Caki2 (cell line): ENCODE measurements at places on chromosomes 6 and 20.

DNA sequence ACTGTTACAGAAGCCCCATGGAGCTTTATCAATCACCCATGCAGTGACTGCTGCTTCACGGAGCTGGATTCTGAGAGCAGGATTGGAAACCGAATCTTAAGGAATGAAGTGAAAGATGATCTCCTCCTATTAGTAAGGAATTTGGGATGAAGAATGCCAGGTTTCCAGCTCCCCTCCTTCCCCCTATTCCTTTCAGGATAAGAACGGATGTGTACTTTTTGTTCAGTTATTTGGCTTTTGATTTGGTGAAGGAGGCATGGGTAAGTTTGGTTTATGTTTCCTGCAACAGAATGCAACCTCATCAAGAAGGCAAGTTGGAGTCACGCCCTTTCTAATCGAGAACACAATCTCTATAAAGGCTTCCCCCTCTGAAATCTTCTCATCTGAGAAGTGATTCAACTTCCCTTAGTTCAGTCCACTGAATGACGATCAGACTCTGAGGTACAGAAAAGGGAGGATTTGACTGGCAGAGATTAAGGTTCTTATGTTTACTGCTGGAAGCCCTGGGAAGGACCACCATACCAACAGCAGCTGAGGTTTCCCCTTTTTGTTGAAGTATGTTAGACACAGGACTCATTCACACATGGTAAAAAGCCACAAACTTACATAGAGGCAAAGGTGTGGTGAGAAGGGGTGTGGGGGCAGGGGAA lies 5.5 kb downstream of the ELMO2 start:
- no peak for DNase-seq

DNA sequence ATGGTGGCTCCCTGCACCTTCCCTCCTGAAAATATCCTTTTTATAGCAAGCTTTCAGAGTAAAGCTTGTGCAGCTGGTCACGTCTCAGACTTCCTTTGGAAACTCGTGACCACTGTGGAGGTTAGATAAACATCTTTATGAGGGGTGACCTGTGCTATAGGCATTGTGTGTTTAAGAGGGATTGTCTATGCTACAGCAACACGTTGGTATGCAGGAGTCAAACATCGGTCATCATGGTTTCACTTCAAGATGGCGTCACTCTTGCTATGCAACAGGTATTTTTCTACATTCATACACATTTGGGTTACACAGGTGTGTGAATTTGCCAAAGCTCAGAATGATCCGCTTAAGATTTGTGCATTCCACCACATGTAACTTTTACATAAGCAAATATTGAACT lies 14.6 kb upstream of the BLCAP start:
- DNase-seq, result no peak

DNA sequence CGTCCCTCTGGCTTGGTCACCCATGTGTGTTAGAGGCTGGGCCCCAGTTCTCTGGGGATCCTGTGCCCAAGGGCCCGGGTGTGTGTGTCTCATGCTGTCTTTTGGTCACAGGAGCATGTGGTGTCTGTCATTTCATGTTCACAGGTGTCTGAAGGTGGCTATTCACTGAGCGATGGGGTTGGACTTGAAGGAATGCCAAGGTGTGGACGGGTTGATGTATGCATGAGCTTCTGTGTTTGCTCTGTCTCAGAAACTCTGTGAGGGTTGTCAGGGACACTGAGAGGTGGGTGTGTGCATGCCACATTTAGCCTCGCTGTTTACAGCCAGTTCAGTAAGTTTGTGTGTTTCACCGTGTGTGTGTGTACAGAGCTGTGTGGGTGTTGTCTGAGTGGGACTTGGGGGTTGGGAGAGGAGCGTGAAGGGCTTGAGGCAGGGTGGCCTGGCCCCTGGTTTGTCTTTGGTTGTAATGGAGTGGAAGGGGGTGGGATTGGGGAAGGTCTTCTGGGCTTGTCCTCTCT lies 1.2 kb downstream of the DDR1 start:
- peak; percentile 38 for DNase-seq

DNA sequence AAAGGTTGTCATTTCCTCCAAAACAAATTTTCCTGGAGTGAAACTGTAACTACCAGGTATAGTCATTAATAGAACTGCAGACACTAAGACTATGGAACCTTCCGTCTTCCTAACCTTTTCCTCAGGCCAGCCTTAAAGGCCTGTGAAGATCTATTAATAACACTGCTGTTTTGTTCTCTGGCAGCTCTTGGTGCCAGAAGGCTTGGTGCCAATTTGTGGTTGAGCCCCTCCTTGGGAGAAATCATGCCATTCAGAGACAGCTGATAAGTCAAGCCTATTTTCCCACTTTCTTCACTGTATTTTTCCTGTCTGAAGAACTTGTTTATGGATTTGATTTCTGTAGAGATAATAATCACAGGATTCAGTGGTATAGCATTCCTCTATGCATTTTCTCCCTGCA lies 64.8 kb downstream of the HCRTR2 start:
- DNase-seq, result no peak

- DNase-seq, result peak; percentile 53
These were observed 158.8 kb downstream of the DTNBP1 start for GRCh38 chr6:15504040-15504495.

DNA sequence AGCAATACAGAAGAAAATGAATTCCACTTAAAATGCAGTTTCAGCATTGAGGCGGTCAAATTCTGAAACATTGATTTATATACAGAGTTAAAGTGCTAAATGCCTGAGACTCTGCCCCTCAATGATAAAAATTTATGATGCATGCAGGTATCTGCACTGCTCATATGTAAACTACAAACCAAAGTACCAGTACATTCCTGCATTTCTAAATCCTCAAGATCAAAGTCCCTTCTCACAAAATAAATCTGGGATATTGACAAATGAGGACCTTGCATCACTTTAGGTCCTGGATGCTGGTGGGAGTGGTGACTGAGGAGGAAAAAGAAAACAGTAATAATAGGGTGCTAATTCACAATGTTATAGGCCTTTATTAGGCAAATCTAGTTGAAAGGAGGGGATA lies 101.9 kb downstream of the FIG4 start:
- peak; percentile 2 for DNase-seq

GRCh38 chr20:46308258-46309157 lies at the start of gene CDH22:
CDH22 (minus strand) TSS chr20:46308498; CDS start chr20:46251294, 57,204 bp downstream.
- peak; percentile 53 for DNase-seq

DNA sequence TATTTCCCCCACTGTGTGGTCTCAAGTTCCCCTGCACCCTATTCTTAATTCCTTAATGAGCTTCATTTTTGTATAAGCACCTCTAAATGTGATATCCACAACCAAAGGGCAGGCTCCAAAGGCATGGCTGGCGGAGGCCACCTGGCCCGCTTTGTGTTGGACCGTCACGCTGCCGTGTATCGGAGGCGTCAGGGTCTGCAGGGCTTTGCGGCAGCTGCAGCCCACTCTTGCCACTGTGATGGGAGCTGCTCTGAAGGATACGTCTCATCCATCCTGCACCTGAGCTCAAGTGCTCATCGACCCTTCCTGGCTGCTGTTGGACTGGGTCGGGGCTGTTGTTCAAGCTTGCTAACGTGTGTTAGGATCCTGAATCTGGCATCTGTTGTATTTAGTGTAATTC lies 177.6 kb downstream of the ARID1B start:
- DNase-seq, result no peak

- DNase-seq, result no peak
These were observed 704.8 kb upstream of the SLC35B3 start for GRCh38 chr6:9140172-9140571.

- DNase-seq, result peak; percentile 21
These were observed 57.6 kb upstream of the FOXP4 start for GRCh38 chr6:41488433-41489119.

DNA sequence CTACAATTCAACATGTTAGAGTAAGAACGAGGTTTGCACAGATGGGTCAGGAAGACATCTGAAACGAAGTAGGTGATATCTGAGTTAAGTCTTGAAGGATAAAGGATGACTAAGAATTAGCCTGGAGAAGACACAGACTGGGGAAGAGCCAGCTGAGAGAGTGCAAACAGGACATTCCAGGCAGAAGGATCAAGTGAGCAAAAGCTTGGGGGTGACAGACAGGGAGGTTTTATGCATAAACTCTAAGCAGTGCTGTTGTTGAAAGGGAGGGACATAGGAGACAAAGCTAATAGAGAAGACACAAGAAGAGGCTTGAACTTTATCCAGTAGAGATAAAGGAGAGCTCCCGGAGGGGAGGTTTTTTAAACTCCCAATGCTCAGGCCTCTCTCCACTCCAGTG lies 15.0 kb upstream of the ETV7 start:
- no peak for DNase-seq

- DNase-seq, result no peak
These were observed 2.6 kb upstream of the TRIM38 start for GRCh38 chr6:25959890-25960536.

GRCh38 chr6:41502566-41502916 lies 43.6 kb upstream of the FOXP4 start:
- DNase-seq, result no peak

DNA sequence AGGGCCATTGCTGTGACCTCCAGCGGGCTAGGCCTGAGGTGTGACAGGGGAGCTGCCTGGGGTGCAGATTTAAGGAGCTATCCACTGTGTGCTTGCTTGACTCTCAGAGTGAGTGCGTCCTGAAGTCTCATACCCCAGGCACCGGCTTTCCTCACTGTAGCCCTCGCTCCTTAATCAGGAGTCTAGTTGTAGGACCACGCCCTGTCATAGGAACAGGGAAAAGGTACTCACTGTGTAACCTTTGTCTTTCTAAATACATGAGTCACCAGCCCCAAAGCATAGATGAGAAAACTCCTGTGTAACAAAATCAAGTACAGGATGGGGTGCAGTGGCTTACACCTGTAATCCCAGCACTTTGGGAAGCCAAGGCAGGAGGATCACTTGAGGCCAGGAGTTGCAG lies 141.7 kb downstream of the TMEM242 start:
- DNase-seq, result no peak

GRCh38 chr6:53917464-53917842 lies 122.6 kb downstream of the LRRC1 start:
- no peak for DNase-seq

GRCh38 chr6:158803733-158804143 lies 15.4 kb downstream of the EZR start:
- no peak for DNase-seq

DNA sequence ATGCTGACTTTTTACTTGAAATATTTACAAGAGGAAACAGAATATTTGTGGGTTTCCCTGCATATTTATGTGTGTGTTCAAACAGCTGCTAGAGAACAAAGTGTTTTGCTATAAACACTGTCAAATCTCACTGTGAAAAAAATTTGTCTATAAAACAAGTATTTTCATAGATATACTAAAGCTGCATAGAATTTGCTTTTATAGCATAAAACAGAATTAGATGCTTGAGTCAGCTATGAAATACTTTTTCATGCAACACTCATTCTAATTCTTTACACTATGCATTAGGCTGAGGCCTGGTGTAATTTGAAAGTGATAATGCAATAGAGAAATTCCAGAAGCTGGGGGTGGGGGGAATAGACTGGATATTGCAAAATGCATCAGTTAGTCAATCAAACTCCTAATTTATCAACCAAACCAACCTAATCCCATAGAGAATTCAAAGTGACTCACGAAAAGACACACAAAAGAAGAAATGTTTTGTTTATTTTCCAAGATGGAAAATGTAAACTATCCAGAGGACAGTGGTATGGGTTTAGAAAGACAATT lies 148.2 kb downstream of the LAMA2 start:
- no peak for DNase-seq

GRCh38 chr20:35952480-35953386 lies 1.6 kb downstream of the SCAND1 start:
- peak; percentile 32 for DNase-seq
